ENCODE measurements at places on chromosomes 1 and 21.

DNA sequence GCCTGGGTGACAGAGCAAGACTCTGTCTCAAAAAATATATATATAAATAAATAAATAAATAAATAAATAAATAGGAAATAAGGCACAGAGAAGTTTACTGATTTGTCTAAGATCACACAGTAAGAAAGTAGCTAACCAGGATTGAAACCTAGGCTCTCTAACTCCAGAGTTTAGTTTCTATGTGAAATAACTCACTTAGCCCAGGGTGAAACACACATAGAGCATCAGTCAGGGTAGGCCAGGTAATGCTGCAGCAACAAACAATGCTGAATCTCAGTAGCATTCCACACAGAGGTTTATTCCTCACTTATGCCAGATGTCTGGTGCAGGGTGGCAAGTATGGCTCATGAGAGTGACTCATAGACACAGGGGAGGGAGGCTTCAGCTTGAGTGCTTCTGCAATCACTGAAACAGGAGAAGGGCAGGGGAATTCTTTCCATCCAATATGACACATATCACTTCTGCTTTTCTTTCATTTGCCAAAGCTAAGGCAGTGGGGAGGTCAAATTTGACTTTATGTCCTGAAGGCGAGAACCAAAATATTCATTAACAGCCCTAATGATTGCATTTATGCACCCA is 37.1 kb upstream of the KANK4 start:
- peak; percentile 75 for DNase-seq

DNA sequence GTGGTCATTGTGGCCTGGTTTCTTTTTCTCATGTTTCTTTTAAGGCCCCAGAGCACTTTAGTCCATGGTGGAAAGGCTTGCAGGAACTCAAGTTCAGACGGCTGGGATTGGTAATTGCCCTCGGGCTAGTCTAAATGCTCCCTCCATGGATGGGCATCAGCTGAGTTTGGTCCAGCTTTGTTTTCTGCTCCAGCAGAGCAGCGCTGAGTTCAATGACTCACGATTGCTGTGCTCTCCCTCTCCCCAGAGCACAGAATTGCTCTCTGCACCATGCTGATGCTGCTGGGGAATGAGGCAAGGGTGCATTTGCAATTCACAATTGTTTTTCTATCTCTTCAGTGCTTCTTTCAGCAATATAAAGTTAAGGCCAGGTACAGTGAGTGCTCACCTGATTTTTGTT is 1.8 kb upstream of the OR2T6 start:
- no peak for DNase-seq

GRCh38 chr1:59434336-59434735 is 137.4 kb downstream of the FGGY start:
- peak; percentile 42 for DNase-seq

DNA sequence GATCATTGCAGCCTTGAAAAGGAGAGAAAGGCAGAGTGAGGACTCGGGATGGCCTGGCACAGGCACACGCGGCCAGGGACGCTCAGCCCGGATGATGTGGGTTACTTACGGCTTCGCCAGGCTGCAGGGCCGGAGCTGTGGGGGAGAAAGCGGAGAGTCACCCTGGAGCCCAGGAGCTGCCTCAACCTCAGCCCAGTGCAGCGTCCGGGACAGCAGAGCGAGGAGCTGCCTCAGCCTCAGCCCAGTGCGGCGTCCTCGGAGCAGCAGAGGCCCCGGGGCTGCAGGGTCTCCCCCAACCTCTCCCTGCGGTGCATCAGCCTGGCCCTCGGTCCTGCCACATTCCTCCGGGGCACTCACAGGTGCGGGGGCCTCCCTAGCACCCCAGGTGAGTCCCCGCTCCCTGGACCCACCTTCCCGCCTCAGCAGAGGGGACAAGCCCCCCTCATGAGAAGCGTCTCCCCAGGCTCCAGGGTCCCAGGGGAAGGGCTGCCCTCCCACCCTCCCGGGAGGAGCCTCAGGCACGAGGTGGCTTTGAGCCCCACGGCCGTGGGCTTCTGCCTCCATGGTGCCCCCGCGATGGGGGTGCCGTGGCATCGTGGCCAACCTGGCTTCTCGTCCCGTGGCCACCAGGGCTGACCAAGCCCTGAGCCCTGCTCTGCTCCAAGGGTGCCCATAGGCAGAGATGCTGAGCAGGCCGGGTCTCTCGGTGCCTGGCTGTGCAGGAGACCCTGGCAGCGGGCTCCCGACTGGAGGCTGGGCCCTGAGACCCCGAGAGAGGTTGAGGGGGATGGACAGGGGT is 10.5 kb upstream of the RNF223 start:
- DNase-seq: no peak

DNA sequence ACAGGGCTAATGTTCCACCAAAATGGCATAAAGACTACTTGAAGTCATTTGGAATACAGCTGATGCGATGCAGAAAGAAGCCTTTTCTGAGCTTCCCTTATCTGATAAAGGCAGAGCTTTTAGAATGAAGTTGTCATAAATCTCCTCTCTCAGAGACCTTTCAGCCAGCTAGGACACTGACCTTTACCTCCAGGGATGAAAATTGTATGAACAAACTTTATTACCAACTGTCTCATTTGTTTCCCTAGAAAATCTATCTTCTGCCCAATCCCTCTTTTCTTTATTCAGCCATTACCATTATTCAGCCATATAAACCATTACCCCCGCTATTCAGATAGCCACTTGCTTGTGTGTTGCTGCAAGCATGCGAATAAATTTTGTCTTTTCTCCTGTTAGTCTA is 29.7 kb upstream of the RNF2 start:
- DNase-seq: no peak

DNA sequence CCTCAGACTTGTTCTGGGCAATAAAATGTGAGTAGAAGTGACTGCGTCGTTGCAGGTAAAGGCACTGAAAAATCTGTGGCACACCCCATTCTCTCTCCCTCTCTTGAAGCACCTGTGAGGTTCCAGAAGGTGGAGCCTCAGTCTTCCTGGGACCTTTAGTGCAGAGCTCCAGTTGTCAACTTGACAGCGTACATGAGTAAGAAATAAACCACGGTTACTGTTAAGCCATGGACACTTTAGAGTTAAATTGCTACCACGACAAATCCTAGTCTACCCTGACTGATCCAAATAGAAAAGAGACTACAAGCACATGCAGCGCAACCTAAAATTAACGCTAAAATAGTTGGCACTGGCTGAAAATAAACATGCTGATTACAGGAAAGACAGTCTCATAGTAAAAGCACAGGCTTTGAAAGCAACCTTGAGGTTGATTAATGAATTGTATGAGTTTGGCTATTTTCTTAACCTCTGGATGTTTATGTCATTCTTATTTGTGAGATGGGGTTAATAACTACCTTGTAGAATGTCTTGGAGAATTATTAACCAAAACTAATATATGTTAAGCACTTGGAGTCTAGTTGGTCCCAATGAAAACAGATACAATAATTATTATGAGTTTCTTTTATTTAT is 93.0 kb upstream of the PLPPR4 start:
- DNase-seq: no peak

DNA sequence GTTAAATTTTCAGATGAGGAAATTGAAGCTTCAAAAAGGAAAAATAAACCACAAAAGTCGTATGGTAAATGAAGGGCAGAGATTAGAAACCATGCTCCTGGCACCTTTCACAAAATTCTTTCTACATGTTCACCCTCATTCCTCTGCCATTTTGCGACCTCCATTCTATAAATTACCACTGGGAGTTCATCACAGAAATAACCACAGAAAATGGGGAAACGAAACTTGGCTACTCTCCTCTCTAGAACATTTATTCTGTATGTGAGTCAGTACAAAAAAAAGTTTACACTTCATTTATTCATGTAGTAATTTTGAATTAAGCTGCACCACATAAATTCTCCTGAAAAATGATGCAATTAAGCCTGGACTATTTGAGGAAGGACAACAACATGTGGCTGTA is 320.9 kb upstream of the C1orf87 start:
- DNase-seq: no peak

DNA sequence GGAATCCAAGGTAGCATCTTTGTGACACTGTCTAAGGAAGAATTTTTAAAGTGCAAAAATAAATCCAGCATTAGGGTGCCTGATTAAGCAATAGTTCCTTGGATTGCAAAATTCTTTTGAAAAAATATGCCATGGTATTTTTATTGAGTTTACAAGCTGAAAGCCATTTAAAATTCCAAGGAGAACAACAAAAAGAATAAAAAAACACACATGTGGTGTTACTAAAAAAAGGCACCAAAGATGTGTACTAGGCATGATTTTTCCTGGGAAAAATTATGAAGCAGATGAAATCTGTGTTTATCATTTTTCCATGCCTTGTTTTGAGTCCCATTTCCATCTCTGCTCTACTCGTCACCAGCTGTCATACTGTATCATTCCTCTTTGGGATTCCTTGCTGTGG is 157.0 kb upstream of the ZNHIT6 start:
- peak; percentile 17 for DNase-seq

DNA sequence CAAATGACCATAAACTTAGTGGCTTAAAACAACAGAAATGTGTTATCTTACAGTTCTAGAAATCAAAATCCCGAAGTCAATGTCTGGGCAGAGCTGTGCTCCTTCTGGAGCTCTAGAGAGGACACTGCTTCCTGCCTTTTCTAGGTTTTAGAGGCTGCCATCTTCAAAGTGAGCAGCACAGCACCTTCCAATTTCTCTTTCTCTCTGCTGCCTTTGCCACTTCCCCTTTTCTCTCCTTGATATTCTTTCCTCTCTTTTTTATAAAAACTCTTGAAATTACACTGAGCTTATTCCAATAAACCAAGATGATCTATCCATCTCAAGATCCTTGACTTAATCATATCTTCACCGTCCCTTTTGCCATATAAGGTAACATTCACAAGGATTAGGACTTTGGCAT is 616.9 kb downstream of the PLPP3 start:
- no peak for DNase-seq

- DNase-seq: peak; percentile 82
Measured at GRCh38 chr1:180156631-180157091, 2.0 kb downstream of the QSOX1 start.

GRCh38 chr1:156750191-156750672 is 1.2 kb downstream of the HDGF start:
- DNase-seq: peak; percentile 41

GRCh38 chr1:214078950-214079349 is 91.2 kb downstream of the PROX1 start:
- no peak for DNase-seq

DNA sequence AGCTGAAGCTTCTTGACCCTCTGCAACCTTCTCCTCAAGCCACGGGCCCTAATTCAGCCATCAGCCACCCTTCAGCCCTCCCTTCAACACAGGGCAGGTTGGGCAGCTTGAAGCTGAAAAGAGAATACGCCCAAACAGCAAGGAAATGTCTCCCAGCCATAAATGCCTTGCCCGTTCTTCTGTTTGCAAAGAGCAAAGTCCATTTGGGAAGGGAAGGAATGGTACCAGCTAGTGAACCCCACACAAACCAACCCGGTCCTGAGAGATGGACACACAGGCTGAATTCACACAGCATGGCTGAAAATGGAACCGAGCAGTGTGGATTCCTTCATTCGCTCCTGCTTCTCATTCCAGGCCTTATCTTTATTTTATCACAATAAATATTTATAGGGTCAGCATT is 11.5 kb downstream of the PLEKHA6 start:
- DNase-seq: no peak

- no peak for DNase-seq
Measured at GRCh38 chr1:117702654-117703053, 96.8 kb downstream of the TENT5C start.

GRCh38 chr21:30598802-30599201 is at the start of gene KRTAP6-2:
TSS of gene KRTAP6-2 (minus strand) at chr21:30598902. CDS start at chr21:30598874, 28 bp downstream.
- DNase-seq: no peak

DNA sequence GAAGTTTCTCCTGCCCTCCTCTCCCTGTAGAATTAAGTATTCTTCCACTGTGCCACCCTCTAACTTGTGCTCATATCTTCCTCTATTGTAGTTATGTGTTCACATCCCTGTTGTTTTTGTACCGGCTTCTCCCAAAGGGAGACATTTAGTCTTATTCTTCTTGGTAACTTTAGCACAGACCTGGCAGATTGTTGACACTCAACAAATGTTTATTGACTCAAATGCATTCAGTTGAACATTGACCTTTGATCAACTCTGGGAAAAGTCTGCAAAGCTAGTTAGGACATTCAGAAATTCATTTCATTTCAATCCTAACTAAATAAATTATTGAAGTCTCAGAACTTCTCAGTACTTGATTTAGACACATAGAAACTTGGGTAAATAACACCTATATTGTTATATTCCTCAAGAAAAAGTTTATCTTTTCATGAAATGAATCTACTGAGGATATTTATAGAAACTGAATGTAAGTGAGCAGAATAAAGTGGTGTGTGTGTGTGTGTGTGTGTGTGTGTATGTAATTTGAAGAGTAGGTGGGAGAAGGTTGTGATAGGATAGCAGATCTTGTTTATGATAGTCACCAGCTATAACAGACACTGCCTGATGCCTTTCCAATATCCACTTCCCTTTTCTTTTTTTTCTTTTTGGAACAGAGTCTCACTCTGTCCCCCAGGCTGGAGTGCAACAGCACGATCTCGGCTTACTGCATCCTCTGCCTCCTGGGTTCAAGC is 872.4 kb upstream of the CXADR start:
- DNase-seq: no peak

GRCh38 chr1:201718346-201719202 is 110.4 kb upstream of the IPO9 start:
- DNase-seq: no peak

- no peak for DNase-seq
Measured at GRCh38 chr1:28927648-28928313, 13.4 kb downstream of the EPB41 start.

DNA sequence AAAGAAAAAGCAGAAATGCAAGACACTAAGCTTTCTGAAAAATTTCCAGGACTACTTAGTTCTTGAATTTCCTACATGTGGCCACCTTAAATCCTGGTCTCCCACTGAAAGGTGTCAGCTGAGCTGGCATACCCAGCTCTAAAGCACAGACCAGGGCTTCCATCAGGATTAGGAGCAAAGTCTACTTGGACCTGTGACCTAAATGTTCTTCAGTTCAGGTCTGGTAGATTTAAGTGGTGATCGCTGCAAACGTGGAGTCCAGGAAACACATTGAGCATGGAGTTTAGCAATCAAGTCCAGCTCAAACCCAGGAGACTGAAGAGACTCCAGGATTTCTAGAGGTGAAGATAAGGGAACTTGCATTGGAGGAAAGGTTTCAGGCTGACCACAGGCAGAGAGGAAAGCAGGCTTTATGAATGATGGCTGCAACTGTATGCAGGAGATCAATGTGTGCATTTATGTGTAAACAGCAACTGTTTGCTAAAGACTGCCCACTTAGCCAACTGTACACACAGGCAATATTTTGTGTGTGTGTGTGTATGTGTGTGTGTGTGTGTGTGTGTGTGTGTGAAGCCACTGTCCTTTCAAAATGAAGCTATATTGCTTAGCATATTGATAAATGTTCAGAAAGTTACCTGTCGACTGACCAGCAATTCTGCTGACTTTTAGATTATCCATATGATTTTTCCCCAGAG is 75.2 kb downstream of the LMX1A start:
- no peak for DNase-seq

- DNase-seq: no peak
Measured at GRCh38 chr21:42818328-42818749, 61.0 kb downstream of the WDR4 start.

DNA sequence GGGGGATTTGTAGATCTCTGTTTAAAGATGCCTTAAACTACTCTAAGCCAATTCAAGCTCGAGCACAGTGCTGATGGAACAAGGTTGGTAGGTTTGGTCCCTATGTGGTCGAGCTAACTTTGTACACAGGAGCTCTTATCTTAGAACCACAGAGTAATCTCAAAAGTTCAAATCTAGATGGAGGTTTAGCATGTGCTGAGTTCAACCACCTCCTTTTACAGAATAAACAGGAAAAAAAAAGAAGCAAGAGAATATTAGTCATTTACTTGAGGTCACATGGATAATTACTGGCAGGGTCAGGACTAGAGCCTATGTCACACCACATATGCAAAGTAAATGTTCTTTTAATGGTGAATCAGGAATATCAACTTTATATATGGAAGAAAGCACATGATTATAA is 86.2 kb downstream of the DTL start:
- DNase-seq: peak; percentile 17
